ENCODE measurements at places on chromosomes 3 and 15.

GRCh38 chr3:30886888-30887287 lies 7.6 kb downstream of the GADL1 start:
- no peak for DNase-seq

GRCh38 chr3:48930590-48930989 lies 11.9 kb downstream of the ARIH2 start:
- no peak for DNase-seq

DNA sequence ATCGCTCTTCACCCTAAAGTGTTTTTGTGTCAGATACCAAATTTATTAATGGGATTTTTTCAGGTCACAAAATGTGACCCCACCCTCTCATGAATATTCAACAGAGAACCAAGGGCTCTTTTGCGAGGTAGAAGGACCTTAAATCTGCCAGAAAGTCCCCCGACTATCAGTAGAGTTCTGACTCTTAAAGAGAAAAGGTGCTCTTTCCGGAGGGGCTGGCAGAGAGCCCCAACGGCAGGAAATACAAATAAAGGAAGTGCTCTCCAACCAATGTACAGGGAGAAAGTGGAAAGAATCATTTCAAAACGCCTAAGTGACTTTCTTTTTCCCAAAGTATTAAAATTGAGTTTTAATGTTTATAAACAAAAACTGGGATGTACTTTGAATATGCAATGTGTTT lies 517.2 kb downstream of the FOXP1 start:
- DNase-seq = peak; percentile 42

DNA sequence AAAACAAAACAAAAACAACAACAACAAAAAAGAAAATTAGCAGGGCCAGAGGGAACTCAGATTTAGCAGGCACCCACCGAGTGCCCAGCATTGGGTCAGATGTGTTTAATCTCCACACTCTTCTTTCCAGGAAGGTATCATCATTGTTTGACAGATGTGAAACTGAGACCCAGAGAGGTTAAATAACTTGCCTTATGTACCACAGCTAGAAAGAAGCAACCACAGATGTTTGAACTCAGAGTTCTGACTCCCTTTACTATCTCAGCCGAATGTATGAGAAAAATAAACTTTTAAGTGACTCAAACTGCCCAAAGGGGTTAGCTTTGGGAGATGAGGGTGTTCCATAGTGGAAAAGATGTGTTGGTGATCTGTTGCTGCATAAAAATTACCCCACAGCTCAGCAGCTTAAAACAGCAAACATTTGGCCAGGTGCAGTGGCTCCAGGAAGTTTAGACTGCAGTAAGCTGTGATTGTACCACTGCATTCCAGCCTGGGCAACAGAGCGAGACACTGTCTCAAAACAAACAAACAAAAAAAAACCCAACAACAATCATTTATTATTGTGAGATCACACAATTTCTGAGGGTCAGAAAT lies 4.5 kb upstream of the RPP25 start:
- DNase-seq = no peak

- DNase-seq = no peak
These were observed 82.0 kb upstream of the LRIG1 start for GRCh38 chr3:66582721-66583423.

DNA sequence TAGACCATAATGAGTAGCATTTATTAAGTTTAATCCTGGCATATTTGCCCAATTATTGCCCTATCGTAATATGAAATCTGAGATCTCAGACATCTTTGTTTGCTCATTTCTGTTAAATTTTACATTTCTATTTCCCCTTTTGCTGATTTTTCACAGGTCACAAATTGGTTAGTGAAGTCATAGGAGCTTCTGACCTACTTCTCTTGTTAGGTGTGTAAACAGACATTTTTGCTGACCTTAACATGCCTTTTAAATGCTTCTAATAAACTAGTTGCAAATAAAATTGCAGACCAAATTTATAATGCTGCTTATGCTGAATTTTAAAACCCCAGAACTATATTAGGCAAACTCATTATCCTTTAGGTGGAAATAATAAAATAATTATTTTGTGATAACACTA lies 24.6 kb downstream of the OPA1 start:
- DNase-seq = no peak

DNA sequence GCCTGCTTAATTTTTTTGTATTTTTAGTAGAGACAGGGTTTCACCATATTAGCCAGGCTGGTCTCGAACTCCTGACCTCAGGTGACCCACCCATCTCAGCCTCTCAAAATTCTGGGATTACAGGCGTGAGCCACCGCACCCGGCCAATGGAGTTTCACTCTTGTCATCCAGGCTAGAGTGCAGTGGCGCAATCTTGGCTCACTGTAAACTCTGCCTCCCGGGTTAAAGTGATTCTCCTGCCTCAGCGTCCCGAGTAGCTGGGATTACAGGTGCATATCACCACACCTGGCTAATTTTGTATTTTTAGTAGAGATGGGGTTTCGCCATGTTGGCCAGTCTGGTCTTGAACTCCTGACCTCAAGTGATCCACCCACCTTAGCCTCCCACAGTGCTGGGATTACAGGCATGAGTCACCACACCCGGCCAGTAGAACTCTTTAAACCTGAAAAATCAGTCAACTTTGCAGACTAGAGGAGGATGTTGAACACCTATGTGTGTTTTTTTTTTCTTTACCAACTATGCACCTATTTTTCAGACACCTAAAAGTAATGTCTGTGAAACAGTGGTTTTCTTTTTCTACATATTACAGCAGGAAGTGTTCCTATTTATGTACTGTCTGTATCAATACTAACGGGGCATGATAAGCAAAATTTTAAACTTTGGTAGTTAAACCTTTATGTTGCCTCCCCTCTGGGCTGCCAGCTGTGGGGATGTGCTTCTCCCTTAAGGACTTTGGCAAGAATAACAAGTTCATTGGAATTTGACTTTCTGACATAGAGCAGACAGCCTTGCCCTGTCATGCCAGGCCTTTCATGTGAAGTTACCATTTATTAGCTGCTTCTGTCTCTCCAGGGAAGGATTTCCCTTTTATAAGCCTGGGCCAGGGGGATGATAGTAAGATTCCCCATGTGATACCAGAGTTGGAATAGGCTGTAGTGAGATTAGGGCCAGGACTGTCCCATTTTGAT lies 8.1 kb downstream of the ARIH2 start:
- DNase-seq = no peak

DNA sequence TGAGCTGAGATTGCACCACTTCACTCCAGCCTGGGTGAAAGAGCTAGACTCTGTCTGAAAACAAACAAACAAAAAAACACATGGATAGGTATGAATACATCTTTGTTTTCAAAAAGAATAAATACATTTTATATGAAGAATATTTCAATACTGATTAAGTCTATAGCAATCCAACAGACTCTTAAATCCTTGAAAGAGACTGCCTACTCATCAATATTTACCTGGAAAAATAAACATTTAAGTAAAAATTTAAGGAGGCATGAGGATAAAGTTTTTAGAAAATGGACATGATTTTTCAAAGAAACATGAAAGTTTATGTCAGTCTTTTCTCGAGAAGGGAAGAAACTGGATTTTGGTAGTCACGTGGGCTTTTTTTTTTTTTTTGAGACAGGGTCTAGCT lies 5.4 kb downstream of the NKIRAS1 start:
- DNase-seq = no peak

GRCh38 chr3:31384117-31384516 lies 148.6 kb upstream of the STT3B start:
- DNase-seq = no peak

DNA sequence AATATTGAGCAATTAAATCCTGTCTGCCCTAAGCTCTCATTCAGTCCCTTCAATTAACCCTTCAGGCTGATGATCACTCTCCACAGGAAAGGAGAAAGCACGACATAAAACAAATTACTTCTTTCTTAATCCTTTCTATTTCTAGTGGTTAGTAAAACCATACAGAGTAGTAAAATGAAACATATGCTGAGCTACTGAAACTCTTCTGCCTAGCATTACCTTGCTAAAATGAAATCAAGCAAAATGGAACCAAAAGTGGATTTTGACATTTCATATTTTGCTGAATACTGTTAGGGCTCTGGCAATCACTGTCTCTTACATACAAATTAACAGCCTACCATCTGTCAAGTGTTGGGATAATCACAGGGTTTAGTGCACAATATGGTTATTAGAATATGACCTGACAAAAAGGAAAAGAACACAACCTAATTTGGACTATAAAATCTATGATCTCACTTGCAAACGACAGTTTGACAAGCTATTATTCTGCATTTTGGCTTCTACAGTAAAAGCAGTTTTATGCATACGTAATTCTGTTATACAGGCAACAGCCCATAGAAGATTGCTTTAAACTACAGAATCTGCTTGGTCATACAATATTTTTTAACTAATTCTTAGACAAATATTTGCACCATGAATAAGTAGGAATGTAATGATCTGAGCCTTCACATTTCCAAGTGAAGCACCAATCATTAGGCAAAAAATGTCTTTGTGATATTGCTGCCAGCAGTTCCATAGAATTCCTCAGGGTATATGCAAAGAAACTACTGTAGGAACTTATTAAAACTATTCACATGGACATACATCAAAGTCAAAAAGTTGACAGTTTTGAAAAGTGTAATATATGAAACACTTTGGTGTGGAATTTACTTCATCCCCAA lies 105.0 kb downstream of the FHIT start:
- no peak for DNase-seq

GRCh38 chr15:28123408-28124023 lies 24.4 kb upstream of the OCA2 start:
- DNase-seq = peak; percentile 54

GRCh38 chr3:4139462-4140140 lies 163.6 kb upstream of the SETMAR start:
- no peak for DNase-seq

DNA sequence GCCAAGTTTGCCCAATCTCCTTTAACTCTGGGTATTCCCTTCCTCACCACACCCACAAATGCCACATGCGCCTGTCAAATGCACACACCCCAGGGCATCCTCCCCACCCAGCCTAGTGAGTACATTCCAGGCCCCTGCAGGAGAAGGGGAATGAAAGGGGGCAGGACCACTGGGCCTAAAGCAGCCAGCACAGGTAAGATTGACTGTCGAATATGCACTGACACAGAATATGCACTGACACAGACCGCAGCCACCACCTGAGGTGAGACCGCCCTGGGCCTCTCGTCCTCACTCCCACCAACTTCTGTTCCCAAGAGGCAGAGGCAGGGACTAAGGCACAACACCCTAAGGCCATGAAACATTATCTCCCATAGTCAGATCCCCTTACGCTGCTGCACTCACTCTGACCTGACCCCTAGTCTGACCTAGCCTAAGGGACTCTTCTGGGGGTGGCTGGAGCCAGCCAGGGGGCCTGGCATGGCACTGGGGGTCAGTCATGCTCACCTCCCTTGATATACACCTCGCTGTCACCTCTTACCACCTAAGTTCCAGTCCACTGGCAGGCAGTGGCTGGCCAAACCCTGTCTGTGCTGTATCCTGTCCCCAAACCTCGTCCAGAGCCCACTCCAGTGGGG lies 10.8 kb downstream of the AP3B2 start:
- DNase-seq = no peak

- DNase-seq = no peak
These were observed 242.4 kb upstream of the SATB1 start for GRCh38 chr3:18667552-18667951.

DNA sequence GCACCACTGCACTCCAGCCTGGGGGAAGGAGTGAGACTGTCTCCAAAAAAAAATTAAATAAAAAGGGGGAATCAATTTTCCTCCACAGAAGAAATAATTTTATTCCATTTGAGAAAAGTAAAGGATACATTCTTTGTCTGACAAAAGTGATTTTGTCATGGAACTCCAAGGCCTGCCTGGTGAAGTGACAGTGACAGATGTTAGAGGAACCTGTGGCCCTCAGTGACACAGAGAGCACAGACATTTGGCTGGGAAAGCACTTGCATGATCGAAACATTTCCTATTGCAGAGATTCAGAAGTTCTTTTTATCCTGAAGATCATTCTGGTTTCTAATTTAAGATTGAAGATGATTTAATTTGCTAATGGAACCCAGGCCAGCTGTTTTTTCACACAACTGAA lies 5.9 kb downstream of the LYSMD4 start:
- no peak for DNase-seq

DNA sequence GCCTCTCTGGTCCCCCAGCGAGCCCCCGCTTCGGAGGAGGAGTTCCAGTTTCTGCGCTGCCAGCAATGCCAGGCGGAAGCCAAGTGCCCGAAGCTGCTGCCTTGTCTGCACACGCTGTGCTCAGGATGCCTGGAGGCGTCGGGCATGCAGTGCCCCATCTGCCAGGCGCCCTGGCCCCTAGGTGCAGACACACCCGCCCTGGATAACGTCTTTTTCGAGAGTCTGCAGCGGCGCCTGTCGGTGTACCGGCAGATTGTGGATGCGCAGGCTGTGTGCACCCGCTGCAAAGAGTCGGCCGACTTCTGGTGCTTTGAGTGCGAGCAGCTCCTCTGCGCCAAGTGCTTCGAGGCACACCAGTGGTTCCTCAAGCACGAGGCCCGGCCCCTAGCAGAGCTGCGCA lies 3.5 kb downstream of the PML start:
- no peak for DNase-seq

DNA sequence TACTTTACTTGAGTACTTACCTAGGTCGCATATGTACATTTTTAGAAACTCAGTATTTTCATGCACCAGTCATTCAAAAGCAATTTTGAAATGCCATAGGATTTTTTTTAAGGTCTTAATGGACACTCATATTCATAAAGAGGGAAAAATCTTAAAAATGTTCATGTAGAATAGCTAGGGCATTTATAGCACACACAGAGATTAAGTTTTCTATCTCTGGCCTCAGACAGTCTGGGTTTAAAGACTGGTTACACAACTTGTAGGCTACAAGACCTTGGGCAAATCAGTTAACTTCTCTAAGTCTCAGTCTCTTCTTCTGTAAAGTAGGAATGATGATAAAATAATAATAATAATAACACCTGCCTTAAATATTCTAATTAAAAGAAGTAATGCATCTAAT lies 48.5 kb upstream of the UBP1 start:
- DNase-seq = no peak

DNA sequence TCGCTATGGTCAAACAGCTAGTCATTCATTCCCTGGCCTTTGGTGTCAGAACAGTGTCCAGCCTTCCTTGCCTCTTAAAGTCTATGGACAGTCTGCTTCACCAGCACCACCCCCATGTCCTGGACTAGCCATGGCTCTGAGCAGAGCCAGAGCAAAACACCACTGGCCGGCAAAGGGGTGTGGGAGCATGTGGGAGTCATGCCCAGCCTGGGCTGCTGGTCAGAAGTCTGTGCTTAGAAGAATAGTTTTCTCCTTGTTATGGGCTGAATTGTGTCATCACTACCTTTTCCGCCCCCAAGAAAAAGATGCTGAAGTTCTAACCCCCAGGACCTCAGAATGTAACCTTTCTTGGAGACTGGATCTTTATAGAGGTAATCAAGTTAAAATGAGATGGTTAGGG lies 132.9 kb upstream of the LPP start:
- DNase-seq = no peak

GRCh38 chr3:151197981-151198767 lies 4.8 kb downstream of the GPR171 start:
- DNase-seq = no peak

DNA sequence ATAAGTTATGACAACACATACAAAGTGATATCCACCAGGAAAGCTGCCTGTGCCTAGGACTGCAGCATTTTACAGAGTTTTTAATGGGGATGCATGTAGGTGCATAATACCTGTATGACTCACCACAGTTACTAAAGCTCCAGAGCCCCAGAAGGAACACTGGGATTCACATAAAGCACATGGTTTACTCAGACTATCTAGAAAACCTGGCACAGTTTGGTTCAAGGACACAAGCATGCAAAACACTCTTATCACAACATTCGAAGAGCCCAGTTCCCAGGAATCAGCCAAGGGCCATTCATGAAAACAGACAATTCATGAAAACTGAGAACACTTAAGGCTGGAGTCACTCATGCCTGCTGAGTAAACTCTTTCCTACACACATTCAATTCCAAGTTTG lies 261.0 kb downstream of the PYDC2 start:
- DNase-seq = no peak

Measured in NCI-H1417 (cell line).